PC-3 (cell line): ENCODE measurements at places on chromosomes 2 and 18. TPM values are rescaled to one million over a fixed set of nuclear protein-coding genes. Genes with fewer than 3 reads are reported as not detected.

- no peak for DNase-seq
Measured at GRCh38 chr2:16416651-16417050, 249.0 kb downstream of the CYRIA start.

IL1RL1 gene
- 4.9 and 5.7 TPM in 2 replicates for total RNA-seq

ACP1 gene
- total RNA-seq = 109 and 149 TPM in 2 replicates

GRCh38 chr2:179237209-179237946 is 27.3 kb downstream of the SESTD1 start:
- DNase-seq = peak; percentile 19

MOGAT1 gene
- total RNA-seq = not detected in 2 replicates

COLEC12 gene
- total RNA-seq = 0.04 TPM in 1 of 2 replicates, not detected in the other

- no peak for DNase-seq
Measured at GRCh38 chr2:46444732-46445131, 34.6 kb upstream of the TMEM247 start.

- peak; percentile 80 for DNase-seq
Measured at GRCh38 chr2:209425471-209426071, 1.7 kb downstream of the MAP2 start.

- no peak for DNase-seq
Measured at GRCh38 chr2:197740200-197740599, 35.0 kb downstream of the MARS2 start.

DNA sequence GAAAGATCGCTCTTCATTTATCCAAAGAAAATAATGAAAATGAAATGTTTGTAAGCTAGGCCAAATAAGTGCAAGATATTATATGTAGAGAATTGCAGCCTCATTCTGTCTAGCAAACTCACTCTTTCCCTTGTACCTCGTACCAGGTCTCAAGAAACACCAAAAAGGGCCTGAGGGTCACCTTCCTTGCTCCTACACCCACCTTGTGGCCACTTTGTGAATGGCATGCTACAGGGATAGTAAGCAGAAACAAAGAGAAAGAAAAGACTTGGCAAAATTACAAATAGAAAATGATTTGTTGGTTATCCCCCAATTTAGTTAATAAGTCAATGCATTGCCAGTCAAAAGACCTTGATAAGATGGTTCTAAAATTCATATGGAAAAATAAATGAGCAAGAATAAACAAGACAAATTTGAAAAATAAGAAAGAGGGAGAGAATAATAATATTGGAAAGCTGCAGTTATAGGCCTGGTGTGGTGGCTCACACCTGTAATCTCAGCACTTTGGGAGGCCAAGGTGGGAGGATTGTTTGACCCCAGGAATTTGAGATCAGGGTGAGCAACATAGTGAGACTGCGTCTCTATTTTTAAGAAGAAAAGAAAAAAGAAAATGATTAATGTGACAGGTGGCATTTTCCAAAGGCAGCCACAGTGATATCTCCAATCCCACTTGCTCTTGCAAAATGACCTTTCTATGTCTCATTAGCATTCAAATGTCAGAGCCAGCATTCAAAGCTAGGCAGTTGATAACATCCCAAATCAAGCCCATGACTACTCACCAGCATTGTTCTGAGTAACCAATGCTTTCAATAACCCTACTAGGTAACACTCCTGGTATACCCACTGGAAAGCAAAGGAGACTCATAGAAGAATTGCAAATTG is 38.8 kb upstream of the BMP10 start:
- DNase-seq = peak; percentile 88

DNA sequence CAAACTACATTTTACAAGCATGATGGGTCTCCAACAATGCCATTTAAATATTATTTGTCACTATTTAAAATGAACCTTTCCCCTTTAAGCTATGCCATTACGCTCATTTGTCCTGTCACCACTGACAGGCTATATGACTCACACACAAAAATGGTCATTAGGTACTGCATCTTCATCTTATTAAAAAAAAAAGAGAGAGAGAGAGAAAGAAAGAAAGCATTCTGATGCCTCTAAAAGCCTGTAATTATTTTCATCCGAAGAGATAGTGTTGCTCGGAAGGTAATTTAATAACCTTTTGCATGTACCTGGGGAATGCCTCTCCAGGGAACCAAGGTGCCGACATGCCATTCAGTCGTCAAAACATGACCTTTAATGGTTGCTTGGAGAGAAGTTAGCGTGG is 226.7 kb downstream of the ARHGAP15 start:
- no peak for DNase-seq

GRCh38 chr2:241491549-241492173 is 16.7 kb downstream of the STK25 start:
- no peak for DNase-seq

GRCh38 chr2:65021709-65022108 is 32.5 kb downstream of the SLC1A4 start:
- no peak for DNase-seq

DNA sequence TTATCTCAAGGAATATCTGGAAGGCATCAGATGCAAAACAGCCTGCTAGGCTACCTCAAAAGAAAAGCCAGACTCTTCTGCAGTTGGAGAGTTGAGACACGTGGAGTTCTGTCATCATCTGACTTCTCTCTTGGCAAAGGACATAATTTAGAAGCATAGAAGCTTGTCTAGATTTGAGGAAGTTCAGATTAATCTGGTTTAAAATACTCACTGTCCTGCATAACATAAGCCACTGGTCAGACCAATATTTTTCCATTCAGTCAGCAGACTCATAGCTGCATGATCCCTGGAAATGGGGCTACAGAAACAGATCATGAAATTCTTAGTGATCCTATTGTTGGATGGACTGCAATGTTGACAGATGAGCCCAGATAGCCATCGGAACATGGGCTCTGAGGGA is 349.0 kb downstream of the TXNL1 start:
- no peak for DNase-seq

DNA sequence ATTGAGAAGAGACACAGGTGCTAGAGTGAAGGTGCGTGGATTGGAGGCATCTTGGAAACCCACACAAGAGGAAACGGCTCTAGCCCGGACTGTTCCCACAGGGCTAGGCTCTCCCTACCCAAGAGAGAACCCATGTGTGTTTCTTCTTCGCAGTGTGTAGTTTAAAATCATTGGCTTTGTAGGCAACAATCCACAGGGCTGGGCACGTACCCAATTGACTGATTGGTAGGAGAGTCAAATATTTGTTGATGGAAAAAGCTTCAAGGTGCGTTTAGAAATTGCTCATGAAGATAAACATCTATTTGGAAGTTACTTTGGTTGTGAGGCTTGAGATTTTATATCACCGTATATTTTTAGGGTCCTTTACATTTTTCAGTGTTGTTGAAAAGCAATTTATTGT is 13.2 kb upstream of the YWHAQ start:
- no peak for DNase-seq
